Eye (tissue), 1 donor: ENCODE measurements at places on chromosomes 7 and 10.

DNA sequence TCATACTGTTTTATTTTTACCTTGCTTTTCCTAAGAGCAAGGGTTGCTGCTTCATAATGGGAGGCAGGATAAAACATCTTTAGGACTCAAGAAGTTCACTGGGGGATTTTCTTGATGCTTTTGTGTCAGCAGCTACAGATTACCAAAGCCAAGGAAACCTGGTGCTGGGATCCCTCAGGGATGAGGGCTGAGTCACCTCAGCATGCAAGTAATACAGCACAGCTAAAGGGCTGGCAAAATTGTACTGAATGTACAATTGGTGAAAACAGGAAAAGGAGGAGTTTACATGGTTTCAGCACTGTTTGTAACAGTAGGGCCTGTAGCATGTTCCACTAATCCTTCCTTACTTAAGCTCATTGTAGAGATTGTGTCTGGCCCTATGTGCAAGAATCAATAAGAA lies 1056.8 kb downstream of the SORCS1 start:
- no peak for DNase-seq

- no peak for DNase-seq
Observed at GRCh38 chr10:122636953-122637352, 62.7 kb downstream of the C10orf120 start.

- no peak for DNase-seq
Observed at GRCh38 chr7:84461093-84461492, 266.5 kb upstream of the SEMA3A start.

DNA sequence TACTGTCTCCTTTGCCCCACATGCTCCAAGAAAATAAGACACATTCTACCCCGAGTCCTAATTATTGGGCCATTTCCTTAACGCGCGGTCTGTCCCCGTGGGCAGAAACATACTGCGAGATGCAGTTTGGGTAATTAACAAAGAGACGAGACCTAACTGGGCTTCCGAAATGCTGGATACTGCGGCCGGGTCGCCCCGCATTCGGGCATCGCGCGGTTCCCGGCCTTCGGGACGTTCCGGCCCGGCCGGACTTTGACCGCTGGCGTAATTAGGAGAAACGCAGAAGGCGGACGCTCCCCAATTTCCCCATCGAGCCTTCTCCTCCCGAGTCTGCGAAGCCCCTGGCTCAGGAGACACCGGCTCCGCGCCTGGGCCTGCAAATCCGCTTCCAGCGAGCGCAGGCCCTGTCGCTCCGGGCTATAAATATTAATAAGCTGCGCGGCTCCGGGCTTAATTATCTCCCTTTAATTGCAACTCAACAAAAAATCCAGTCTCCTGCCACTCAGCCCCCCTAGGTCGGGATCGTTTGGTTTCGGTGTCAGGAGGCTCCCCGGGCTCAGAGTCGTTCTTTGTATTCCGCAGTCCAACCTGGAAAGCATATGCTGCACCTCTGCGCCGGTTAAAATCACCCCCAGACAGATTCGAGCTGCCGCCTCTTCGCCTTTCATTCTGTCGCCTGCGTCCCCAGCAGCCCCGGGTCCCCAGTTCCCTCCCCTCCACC lies 131.5 kb downstream of the SPAG6 start:
- DNase-seq = peak; percentile 82

DNA sequence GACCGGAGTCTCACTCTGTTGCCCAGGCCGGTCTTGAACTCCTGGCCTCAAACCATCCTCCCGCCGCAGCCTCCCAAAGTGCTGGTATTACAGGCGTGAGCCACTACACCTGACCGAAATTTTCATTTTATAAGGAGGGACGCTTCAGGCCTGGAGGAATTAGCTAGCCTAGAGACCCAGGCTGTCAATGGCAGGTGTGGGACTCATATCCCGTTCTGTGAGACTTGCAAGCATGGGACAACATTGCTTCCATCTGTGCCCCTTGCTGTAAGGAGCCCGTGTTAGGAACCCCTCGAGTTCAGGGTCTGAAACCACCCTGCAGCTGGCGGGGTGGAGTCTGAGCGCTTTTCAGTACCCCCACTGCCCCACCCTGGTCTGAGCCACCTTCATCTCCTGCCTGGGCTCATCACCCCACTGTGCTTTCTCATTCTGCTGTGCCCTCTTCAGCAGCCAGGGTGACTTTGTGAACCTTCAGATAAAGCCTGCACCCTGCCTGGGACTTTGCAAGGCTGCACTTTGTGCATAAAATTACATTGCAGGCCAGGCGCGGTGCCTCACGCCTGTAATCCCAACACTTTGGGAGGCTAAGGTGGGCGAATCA lies 1.3 kb upstream of the DAGLB start:
- no peak for DNase-seq

DNA sequence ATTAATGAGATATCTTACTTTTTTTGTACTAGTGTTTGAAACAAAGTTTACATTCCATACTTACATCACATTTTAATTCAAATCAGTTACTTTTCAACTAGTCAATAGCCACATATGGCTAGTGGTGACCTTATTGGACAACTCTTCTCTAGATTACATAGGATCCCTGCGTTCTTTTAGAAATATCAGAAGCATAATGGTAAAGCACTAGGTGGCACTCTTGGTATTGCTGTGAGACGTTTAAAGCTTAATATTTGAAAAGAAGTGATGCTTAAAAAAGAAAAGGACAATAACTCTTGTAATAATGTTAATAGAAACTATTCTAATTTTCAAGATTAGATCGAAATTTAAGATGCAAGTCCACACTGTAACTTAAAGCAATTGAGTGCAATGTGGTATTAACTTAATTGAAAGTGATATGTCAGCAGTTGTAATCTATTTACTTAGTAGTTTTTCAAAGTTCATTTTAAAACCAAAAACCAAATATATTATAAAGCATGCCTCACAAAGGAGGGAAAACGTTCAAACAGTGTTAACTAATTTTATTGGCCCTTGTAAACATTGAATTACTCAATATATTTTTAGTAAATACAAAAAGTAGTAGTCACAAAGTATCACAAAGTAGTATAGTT lies 339.1 kb downstream of the ATRNL1 start:
- DNase-seq = peak; percentile 59

DNA sequence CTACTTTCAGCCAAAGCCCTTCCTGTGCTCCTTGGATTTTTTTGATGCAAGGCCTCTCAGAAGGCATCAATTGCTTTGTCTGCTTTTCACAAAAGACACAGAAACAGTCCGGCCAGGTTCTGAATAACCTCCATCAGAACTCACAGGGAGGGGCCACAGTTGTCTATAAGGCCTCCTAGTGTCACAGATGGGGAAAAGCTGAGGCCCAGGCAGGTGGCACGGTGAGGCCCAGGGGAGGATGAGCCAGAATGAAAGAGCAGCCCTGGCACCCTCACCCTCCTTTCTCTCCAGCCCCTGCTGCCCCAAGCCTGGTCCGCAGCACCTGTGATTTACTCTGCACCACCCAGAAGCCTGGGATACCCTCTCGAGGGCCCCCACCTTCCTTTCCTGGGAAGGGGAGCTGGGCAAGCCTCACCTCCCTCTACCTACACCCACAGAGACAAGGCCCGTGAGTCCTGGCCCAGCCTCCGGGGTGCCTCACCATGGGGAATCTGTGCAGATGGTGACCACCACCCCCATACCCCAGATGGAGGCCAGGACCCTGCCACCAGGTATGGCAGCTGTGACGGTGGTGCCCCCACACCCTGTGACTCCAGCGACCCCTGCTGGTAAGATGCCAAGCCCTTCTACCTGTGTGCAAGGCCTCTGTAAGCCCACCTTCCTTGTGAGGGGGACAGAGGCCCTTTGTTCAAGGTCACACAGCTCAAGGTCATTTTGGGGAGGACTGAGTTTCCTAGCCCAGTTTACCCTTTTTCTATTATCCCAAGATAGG lies 26.2 kb upstream of the ZNF467 start:
- peak; percentile 51 for DNase-seq

- DNase-seq = peak; percentile 27
Observed at GRCh38 chr7:1858435-1859265, 188.6 kb downstream of the ELFN1 start.

DNA sequence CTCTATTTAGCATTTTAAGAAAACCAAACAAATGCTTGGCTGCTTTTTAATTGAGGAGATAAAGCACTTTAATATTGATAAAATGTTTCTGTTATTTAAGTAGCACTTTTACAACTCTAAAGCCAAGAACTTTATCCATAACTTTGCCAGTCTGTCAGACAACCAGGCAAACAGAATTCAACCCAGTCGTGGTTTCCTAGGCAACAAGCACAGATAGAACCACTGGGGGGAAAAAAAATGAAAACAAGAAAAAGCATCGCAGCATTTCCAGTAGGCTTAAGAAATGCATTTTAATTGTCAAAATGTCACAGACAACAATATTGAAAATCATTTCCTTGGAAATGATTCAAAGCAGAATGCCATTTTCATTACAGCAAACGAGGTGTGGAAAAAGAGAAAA lies 323.4 kb downstream of the PARD3 start:
- peak; percentile 57 for DNase-seq

DNA sequence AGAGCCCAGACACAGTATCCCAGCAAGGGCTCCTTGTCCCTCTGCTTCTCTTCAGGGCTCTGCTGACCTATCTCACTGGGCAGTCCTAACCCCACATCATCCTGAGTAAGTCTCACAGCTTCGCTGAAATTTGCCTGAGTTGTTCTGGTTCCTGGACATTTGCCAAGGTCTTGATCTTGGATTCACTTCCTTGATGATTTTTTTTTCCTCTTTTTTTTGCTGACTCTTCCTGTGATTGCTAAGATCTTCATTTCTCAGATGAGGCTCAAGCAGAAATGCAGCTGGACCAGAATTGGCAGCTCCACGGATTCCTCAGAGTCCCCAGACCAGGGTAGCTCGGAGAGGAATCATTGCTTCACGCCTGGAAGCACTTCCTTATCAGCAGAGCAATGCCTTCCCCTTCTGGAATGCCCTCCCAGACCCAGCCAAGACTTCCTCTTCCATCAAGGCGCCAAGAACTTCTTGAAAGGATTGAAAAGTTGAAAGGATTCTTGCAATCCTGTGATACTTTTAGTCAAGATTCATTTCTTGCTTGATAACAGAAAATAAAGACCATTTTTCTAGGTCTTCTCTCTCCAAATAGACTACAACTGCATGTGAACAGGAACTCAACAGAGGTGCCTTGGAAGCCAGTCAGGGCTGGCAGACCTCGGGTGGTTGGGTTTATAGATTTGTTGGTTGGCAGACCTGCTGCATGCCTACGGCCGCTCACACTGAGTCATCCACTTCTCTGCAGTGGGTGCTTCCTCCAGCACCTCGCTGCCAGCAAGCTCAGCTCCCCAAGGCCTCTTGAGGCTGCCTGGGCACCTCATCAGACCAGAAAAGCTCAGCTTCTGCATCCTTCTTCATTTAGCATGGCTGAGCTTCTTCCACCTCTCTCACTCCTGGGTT lies 8.8 kb upstream of the AFAP1L2 start:
- DNase-seq = no peak

DNA sequence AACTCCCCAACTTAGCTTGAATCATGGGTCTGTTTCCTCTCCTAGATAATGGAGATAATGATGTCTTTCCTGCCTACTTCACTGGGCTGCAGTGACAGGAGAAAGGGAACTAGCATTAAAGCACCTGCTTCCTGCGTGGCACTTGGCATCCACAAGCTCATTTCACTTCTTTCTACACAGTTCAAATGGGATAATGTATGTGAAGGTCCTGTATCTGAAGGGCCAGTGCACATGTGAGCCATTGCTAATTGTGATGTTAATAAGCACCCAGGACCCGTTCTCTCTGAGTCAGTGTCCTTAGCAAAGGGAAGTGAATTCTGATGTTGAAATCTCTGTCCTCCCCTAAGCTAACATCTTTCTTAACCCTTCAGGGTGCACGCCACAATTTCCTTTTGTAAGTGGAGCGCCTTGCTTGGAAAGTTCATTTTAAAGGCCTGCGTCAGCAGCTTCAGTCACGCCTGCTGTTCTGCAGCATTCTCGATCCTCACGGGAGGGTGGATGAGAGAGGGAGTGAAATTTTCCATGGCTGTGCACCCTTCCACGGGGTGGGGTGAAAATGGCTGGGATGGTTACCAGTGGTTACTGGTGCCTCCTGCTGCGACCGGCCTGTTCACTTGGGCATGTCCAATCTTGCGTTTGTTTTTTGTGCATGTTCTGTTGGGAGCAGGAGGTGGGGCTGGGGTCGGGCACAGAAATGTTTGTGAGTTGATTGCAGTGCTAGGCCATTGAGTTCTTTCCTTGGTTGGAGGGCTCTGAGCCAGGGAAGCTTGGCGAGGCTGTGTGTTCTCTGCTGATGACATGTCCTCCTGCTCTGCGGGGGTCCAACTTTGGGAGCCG lies 59.2 kb downstream of the HK1 start:
- DNase-seq = peak; percentile 62

GRCh38 chr10:4234661-4235060 lies 449.7 kb upstream of the KLF6 start:
- DNase-seq = no peak

DNA sequence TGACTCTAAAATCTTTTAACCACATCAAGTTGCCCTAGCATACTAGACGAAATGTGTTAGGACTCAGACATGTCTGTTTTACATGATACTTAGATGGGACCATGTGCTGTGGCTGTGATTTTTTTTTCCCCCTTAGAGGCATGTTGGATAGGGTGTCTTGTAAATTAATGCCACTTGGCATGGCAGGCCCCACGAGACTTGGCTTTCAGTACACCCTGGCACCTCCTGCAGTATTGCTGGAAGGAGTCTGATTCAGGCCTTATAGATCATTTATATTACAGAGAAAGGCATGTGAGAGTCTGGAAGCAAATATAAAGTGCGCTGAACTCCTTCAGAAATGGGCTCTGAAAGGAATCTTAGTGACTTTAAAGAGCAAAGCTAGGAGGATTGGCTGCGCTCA lies 494.1 kb downstream of the SDK1 start:
- DNase-seq = no peak

GRCh38 chr10:61978965-61979364 lies 77.5 kb downstream of the ARID5B start:
- no peak for DNase-seq

GRCh38 chr10:19862811-19863515 lies 46.7 kb downstream of the PLXDC2 start:
- no peak for DNase-seq

DNA sequence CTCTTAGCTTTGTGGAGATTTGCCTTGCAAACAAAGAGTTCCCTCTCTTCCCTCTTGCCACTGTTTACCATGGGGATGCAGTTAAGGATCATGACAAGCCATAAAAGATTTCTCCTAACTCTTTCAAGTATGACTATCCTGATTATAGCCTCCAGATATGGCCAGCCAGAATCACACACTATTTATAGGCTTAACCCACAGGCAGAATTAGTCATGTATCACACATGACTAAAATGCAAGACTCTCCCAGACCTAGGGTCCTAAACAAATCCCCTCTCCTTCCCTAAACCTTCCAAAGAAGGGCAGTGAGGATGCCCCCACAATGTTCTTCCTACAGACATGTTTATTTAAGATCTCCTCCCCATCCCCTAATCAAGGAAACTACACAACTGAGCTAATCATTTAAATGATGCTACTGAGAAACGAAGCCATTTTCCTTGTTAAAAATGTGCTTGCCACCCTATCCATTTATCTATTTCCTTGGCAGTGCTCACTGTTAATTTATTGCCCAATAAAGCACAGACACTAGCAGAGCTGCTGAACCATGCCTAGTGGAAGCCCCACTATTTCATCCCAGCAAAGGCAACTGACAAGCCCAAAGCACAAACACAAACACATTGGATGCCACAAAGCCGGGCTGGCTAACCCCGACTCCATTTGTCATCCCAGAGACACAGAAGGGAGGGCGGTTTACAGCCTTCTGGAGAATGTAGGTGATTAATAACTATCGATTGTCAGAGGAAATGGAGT lies 363.4 kb downstream of the KCNMA1 start:
- DNase-seq = no peak
